ENCODE measurements at places on chromosomes 2 and 18.

GRCh38 chr2:234670052-234670451 is 173.2 kb upstream of the ARL4C start:
- peak; percentile 89 for DNase-seq

GRCh38 chr2:180618570-180618969 is 361.8 kb upstream of the UBE2E3 start:
- DNase-seq = peak; percentile 29

DNA sequence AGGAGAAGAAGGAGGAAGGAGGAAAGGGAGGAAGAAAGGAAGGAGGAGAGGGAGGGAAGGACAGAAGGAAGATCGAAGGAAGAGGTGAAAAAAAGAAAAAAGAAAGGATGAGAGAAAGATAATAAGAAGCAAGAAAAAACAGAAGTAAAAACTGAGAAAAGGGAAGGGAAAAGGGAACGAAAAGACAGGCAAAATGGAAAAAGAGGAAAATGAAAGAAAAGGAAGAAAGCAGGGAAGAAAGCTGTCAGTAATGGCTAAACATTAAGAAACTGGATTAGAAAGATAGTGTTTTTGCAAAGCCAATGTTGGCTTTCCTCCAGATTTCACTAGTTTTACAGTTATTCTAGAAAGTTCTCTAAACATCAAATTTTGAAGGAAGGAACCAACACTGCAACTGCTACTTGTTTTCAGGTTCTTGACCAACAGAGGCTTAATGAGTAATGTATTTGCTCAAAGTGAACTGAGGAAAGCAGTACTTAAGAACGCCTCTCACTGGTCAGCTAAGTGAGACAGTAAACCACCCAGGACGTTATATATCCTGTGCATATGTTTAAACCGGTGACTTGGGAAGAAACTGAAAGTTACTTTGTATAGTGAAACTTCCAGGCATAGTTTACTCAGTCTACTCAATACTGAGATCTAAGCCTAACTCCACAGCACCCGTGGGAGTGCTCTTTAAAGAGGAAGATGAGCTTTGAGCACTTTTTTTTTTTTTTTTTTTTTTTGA is 286.2 kb upstream of the TRIB2 start:
- no peak for DNase-seq

DNA sequence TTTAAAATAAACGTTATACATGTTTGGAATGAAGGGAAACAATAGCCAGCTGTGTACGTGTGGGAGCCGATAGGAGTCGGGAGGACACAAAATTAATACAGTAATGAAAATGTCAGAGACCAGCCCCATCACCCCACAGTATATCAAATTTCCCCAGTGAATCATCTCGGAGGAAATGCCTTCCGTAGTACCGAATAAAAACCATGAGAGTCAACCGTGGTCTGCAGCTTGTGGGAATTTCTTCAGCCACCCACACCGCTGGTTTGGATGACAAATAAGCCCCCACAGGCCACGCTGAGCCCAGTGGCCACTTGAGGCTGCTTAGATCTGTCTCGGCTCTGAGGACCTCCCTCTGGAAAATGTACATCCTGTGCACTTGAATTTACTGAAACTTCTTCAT is 133.7 kb downstream of the COL6A3 start:
- DNase-seq = peak; percentile 100

DNA sequence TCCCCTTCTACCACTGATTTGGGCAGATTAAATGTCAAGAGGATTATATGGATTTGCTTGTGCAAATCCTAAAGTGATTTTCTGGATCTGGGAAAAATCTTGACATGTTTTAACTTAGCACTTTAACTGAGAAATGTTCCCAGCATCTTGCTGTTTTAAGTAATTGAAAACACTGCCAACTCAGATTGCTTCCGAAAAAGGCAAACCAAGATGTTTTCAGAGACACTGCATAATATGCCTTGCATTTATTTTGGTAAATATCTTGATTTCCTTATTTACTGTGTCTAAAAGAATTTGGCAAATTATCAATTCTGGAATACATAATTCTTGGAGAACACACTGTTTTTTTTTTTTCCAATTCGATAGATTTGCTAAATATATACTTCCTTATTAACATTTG is 385.0 kb upstream of the FAM98A start:
- no peak for DNase-seq

- DNase-seq = no peak
Observed at GRCh38 chr2:4354678-4355077, 651.3 kb downstream of the DCDC2C start.

DNA sequence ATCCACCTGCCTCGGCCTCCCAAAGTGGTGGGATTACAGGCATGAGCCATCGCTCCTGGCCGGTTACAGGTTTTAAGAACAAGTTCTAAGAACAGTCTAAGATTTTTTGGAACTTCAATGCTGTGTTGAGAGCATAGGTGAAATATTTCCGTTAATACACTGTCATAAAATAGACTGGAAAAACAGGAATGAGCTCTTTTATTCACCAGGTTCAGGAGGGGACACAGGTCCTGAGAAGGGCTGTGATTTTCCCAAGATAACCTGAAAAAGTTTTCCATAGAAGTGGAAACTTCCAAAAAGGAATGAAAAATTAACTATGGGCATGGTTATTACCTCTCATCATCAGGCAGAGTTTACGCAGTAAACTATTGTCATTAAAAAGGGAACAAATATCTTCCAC is 97.6 kb upstream of the TMEM178A start:
- DNase-seq = no peak

- DNase-seq = peak; percentile 9
Observed at GRCh38 chr2:85355073-85355410, 473 bp downstream of the ELMOD3 start.

GRCh38 chr2:231348704-231349373 is 46.7 kb upstream of the B3GNT7 start:
- no peak for DNase-seq

DNA sequence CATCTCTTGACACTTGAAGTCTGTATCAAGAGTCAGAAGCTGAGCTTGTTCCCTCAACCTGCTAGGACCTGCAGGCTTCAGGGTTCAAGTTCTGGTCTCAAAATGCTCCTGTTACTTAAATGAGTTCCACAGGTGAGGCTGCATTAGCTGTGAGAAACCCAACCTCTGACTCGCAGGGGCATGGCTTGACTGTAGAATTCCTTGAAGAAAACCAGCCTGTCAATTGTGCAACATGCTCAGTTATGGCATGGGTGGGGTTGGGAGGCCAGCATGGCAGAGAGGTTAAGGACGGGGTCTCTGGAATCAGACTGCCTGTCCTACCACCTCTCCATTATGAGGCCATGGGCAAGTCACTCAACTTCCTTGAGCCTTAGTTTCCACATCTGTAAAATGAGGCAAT is 235.8 kb downstream of the EN1 start:
- no peak for DNase-seq

GRCh38 chr2:128343459-128343858 is 24.8 kb upstream of the HS6ST1 start:
- DNase-seq = no peak

DNA sequence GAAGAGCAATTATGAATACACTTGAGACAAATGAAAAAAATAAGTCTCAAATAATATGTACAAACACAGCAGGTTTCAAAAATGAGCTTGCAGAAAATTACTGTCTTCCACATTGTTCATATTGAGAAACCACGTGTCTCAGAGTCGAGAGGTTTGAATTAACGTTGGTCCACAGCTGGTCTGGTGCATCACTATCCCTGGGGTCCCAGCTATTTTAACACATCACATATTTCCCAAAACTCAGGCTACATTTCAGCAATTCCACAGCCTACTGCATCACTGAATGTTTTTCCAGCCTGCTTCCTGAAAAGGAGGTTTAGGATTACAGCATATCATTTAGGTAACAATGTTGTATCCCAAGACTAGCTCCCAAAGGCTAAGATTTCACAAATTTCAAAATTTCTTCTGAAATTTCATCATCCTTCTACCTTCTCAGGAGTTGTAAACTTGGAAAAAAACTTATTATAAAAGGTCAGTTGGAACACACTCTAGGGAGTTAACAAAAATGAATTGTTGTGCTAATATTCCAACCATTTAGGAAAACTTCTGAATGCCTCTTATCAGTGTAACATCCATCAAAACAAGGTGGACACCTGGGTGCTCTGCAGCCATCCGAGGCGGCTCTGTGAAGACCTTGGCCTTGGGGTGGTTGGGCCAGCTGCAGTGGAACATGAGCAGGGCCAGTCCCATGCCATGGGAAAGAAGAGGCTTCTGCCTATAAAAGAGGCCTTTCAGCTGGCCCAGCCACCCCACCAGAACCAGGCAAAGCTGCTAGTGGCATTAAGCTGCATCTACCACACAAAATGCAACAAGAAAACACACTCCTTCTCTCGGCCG is 198.1 kb upstream of the RBBP8 start:
- peak; percentile 78 for DNase-seq

DNA sequence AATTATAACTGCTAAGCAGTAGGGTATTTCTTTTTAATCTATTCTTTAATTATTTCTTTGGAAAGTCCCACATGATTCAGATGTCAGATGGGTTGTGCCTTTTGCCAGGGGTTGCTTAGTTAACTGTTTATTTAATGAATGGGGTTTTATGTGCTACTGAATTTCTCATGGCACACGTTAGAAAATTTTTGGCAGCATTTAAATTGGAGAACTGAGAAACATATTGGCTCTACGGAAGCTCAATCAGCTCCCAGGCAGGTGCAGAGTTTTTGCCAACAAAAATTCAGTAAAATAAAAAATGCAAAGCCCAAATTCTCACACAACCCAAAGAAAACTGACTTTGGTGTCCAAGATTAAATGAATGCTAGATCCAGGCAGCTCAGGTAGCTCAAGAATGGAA is 467.2 kb downstream of the NRXN1 start:
- no peak for DNase-seq

DNA sequence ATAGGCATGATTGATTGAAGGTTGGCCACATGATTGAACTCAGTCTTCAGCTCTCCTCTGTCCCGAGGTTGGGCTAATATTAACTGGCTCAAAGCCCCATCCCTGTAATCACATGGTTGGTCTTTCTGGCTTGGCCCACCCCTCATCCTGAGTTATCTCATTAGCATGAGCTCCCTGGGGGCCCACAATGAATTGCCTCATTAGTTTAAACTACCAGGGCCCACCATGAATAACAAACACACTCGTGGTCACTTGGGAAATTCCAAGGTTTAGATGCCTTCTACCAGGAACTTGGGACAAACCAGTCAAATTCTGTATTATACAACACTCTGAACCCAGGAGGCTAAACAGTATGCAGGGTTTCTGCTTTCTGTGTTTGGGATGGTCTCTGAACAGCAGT is 121.7 kb upstream of the B3GNT2 start:
- peak; percentile 5 for DNase-seq

GRCh38 chr2:68292108-68292710 is 27.5 kb downstream of the CNRIP1 start:
- DNase-seq = peak; percentile 17

- no peak for DNase-seq
Observed at GRCh38 chr2:229054311-229054710, 216.8 kb downstream of the PID1 start.

GRCh38 chr2:20475567-20475952 is 28.7 kb downstream of the RHOB start:
- no peak for DNase-seq

DNA sequence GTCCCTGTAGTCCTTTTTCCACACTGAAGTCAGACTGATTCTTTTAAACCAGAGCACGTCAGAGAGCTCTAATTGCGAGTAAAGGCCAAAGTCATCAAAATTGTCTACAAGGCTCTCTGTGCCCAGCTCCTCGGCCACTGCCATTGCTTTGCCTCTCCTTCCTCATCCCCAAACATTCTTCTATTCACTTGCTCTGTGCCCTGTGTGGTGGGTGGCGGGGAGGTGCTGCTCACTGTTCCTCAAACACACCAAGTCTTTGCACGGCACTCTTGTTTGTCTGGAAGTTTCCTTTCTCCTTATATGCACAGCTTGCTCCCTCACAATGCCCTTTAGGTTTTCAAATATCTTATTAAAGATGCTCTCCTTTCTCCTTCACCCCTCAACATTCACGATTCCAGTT is 100.1 kb upstream of the FSHR start:
- DNase-seq = no peak

DNA sequence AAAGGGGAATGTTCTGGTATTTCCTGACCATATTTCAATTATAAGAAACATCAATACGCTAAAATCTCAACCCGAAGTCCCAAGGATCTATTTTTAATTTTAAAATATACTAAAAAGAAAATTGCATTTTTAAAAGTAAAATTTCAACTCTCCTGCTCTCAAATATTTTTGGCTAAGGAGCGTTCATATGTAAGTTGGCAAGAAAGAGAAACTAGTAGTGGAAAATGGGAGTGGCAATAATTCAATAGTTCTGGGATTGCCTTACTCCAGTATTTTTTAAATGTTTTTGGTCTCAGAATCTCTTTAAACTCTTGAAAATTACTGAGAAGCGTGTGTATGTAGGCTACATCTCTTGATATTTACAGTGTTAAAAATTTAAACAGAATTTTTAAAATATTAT is 72.7 kb downstream of the ACVR1 start:
- no peak for DNase-seq

- peak; percentile 84 for DNase-seq
Observed at GRCh38 chr2:149991576-149991975, 404.0 kb upstream of the MMADHC start.

DNA sequence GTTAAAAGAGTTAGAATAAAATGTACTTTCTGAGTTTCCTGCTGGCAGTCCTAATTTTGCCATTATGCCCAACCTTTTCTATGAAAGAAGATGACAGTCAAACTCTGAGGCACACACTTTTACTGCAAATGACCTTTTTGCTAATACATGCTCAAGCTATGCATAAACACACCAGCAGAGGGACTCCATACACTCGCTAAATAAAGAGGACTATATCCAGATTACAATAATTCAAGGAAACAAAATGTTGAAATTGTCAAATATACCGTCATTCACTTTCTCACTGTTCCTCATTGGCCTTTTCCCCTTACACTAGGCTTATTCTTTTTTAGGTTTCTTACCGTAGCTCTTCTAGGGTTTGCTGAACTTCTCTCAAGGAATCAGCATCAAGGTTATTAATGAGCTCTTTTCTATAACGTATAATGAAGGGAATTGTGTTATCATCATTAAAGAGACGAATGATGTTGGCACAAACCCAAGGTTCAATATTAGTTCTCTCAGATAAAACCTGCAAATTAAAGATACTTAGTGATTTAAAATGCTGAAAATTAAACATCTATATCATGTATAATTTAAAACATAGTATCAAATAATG is 25.7 kb downstream of the SRBD1 start:
- DNase-seq = peak; percentile 49

DNA sequence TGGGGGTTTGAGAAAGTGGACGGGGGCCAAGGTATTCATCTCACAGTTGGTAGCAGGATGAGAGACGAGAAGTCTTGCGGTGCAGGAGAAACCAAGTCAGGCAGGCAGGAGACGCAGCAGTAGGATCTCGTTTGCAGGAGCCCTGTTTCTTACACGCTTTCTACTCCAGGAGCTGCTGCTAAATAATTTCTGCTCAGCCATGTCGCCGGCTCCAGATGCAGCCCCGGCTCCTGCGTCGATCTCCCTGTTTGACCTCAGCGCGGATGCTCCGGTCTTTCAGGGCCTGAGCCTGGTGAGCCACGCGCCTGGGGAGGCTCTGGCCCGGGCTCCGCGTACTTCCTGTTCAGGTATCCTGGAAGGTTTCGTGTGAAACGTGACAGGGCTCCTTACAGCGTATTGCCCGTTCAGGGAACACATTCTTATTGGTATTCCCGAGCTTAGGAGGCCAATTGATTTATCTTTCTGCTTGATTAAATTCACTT is 494 bp downstream of the ANKZF1 start:
- peak; percentile 66 for DNase-seq

All from fibroblast of skin of right biceps (primary cell).